ENCODE measurements at places on chromosomes 16 and 17.

- no peak for DNase-seq
Observed at GRCh38 chr16:50972876-50973275, 178.2 kb downstream of the SALL1 start.

GRCh38 chr16:84071121-84071520 lies 28.5 kb upstream of the SLC38A8 start:
- DNase-seq = no peak

GRCh38 chr17:46944931-46945330 lies 22.0 kb downstream of the GOSR2 start:
- no peak for DNase-seq

- DNase-seq = no peak
Observed at GRCh38 chr17:74297941-74298340, 23.9 kb downstream of the DNAI2 start.

DNA sequence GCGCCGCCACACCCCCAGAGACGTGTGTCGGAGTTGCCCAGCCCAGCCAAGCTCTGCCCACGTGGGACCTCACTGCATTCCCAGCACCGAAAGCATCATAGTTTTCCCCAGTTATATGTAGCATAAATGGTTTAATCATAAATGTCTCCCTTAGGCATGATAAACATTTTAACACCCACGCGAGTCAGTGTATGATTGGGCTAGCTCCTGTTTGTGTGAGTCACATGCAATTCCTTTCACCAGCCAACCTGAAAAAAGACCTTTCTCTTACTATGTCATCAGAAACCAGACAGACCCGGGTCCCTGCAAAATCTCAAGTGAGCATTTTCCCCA lies 9.2 kb downstream of the TAF1C start:
- no peak for DNase-seq

Data from activated CD4-positive, alpha-beta T cell treated with anti-CD3 and anti-CD28 coated beads, Interleukin-2, amount 50 U/mL, for 1 hour (primary cell).